ENCODE measurements at places on chromosomes 13 and 19.

- no peak for DNase-seq
These were observed 216.8 kb downstream of the DIAPH3 start for GRCh38 chr13:59946944-59947343.

- DNase-seq = no peak
These were observed 4.9 kb upstream of the OR7A17 start for GRCh38 chr19:14890643-14891379.

GRCh38 chr13:78829821-78830220, 170.9 kb upstream of the OBI1 start:
- DNase-seq = no peak

GRCh38 chr13:42116225-42116624, 67.8 kb downstream of the DGKH start:
- no peak for DNase-seq

DNA sequence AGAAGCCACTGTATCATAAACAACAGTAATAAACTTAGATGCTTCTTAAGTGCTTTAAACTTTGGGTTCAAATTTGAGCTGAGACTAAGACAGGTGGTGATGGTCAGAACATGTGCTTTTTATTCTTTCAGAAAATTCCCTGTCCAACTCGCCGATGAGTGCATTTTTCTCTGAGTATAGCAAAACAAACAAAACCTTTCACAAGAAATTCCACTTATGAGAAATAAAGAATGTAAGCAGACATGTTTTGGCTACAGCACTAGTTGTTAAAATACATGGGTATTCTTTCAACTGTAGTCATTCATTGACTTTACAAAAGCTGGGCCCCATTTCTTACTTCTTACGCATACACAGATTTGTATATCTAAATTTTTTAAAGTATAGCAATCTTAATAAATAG, 125.6 kb downstream of the SPRY2 start:
- no peak for DNase-seq

DNA sequence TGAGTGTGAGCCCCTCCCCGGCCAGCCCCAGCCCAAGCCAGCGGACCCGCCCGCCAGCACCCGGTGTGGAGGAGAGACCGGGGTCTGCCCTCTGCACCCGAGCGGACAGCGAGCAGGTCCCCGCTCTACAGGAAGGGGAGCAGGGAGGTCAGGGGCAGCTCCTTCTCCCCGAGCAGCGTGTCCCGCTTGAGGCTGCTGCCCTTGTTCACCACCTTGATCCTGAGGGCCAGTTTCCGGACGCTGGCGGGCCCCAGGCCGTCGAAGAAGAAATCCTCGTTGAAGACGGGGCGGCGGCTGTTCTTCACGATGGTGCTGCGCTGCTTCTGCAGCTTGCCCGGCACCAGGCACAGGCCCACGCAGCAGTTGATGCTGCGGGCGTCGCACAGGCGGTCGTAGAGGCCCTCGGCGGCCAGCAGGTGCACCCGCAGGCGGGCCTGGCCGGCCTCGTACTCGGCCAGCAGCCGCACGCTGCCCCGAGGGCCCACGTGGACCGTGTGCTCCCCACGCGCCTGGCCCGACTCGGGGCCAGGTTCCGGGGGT, 1.9 kb downstream of the C2CD4C start:
- DNase-seq = no peak

DNA sequence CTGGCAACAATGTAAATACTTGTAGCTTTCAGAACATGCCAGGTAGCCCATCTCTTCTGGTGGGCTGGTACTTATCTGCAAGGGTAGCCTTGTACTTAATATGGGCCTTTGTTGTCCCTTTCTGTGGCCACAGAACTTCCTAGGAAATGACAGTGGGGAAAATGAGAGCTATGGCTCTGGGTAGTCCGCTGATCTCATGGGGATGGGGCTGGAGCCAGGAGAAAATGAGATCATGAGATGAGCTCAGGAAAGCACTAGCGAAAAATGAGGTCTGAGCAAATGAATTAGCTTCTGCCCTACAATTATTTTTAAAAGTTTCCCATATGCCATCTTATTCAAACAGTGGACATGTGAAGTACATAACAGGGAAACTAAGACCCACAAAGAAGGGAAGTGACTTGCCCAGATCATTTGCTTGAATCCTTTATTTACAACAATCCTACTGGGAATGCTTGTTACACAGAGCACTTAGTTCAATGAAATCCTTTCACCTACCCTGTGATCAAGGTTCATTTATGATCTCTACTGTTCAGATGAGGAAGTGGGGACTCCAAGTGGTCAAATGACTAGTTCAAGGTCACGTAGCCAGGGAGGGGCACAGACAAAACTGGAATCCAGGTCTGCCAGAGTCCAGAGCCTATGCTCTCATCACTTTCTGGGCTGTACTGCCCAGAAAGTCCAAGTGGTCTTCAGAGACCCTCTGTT, 87.1 kb downstream of the PTPRS start:
- no peak for DNase-seq

- no peak for DNase-seq
These were observed 98.3 kb upstream of the KLF5 start for GRCh38 chr13:72960541-72960940.

DNA sequence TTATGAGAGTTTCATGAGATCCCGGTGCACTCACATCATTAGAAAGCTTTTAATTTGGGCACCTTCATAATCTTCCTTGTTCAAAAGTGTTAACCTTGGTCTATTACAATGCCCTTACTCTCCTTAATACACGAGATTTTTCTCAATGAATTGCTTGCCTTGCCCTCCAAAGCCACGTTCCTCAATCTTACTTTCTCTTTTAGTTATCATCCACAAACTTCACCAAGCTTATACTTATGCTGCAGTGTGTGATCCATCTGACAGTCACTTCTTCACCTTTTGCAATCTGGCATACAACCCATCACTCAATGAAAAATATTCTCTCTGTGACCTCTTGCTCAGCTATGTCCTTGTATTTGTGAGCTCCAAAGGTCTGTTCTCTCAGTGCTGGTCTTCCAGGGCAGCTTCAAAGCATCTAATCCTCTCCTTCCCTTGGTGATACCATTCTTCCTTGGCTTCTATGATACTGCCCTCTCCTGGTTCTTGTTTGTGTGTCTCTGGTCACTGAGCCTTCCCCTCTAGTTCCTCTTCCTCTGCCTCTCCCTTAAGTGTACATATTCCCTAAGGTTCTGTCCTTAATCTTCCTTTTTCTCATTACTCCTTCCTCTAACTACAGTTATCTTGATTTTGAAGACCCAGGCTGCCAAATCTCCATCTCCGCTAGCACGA, 202.2 kb upstream of the STARD13 start:
- DNase-seq = no peak

DNA sequence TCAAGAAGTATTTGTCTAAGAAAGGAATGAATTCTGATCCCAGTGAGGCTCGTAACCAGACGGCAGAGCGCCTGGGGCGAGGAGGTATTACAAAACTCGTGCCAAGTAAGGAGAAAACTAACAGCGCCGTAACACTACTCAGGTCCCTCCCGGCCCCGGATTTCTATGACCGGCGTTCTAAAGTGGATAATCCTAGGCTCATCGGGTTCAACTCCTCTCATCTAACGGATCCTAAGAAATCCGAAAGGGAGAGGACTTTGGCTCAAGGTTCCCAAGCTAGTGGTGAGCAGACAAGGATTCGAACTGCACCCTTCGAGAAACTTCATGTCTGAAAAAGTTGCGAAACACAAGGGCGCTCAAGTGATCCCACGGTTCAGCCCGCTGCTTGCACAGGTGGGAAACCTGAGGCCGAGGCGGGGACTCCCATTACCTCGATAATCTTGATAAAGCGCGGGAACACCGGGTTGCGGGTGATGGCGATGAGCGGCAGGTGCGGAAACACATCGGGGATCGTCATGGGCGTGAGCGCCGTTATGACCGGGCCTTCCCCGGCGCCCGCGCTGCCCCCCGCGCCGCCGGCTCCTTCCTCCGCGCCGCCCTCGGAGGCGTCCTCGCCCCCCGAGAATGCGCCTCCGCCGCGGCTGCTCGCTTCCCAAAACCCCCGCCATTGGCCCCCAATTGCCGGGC, 529 bp downstream of the LONP1 start:
- DNase-seq = no peak

GRCh38 chr19:8116437-8117293, 32.7 kb downstream of the FBN3 start:
- no peak for DNase-seq

GRCh38 chr13:111359930-111360329, 39.5 kb downstream of the TEX29 start:
- no peak for DNase-seq

DNA sequence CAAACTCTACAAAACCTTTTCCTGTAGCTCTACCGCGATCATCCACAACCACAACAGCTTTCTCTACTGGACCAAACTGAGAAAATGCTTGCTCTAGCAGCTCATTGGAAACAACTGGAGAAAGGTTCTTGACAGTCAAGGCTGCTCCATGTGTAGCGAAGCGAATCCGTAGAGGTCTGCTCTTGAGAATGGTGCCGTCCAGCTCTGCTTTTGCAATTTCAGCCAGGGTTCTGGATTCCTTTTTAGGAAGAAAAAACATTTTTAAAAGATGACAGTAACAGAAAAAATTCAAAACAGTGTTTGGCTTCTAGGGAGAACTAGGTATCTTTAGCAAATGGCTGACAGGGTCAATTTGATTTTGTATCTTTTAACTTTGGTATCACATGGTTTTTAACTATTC, 10.4 kb downstream of the PSPC1 start:
- no peak for DNase-seq

DNA sequence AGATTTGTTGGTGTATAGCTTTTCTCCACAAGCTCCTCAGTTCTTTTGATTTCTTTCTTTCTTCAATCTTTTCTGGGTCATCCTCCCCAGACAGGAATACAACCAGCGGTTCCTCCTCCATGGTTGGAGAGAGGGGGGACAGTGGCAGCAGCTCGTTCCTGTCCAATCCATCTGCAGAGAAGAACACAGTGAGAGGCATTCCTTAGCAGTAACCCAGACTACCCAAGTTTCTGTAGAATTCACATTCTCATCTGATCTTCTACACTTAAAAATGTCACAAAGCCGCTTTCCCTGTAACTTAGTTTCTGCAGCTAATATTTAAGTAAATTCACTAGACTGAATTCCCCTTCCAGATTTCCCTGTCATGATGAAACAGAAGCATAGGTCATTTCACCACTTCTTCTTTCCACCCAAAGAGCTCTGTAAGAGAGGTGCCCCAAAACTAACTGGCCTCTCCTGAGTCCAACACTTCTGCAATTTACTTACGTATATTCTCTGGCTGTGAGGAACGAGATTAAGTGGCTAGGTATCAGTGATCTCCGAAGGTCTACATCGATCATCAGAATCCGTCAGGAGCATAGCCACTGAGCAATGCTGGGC, 171.9 kb downstream of the TBC1D4 start:
- DNase-seq = no peak

DNA sequence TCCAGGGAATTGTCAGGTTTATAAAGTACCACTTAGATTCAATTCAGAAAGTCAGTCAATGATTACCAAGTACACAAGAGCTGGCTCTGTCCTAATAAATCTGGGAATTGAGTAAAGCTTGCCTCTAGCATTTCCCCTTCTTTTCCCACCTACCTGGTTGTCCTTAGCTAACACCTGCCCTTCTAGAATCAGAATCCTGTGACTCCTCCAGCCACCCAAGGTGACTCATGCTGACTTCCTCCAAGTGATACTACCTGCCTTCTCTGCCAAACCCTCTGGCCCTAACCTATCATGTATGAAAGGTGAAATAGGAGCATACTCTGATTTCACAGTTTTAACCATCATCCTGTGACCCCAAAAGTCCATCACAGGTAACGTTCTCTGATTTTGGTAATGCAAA, 151.2 kb downstream of the DIAPH3 start:
- no peak for DNase-seq

- DNase-seq = no peak
These were observed 88.8 kb downstream of the KCTD12 start for GRCh38 chr13:76797361-76797760.

- DNase-seq = no peak
These were observed 15.8 kb downstream of the AKT2 start for GRCh38 chr19:40269216-40269940.

GRCh38 chr19:49854378-49855263, 3.7 kb downstream of the PTOV1 start:
- no peak for DNase-seq

GRCh38 chr19:46390121-46390858, 23.1 kb downstream of the CCDC8 start:
- DNase-seq = no peak

GRCh38 chr19:13961826-13962698, 9.8 kb downstream of the DCAF15 start:
- DNase-seq = no peak

DNA sequence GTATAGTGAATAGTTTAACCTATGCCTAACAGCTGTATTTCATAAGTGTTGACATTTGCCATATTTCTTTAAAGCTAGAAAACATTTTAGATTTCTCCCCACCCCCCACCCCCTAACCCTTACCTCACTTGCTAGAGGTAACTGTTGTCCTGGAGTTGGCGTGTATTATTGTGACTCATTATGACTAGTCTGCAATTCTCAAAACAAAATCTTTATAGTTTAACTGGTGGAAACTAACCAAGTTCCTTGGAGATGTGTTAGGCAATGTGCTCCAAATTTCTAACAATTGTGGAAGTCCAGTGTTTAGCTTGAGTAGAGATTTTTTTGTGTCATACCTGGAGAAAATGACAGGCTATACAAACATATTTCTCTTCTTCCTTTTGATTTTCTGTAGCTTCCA, 38.0 kb downstream of the KCTD4 start:
- DNase-seq = peak; percentile 21

DNA sequence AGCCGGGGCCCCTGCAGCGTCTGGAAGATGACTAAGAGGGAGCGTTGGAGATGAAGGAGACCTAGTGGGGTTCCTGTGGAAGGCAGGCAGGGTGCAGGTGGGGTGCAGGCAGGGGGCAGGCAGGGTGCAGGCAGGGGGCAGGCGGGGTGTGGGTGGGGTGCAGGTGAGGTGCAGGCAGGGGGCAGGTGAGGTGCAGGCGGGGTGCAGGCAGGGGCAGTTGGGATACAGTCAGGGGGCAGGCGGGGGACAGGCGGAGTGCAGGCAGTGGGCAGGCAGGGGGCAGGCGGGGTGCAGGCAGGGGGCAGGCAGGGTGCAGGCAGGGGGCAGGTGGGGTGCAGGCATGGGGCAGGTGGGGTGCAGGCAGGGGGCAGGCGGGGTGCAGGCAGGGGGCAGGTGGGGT, 142.8 kb downstream of the SOX1 start:
- DNase-seq = no peak

DNA sequence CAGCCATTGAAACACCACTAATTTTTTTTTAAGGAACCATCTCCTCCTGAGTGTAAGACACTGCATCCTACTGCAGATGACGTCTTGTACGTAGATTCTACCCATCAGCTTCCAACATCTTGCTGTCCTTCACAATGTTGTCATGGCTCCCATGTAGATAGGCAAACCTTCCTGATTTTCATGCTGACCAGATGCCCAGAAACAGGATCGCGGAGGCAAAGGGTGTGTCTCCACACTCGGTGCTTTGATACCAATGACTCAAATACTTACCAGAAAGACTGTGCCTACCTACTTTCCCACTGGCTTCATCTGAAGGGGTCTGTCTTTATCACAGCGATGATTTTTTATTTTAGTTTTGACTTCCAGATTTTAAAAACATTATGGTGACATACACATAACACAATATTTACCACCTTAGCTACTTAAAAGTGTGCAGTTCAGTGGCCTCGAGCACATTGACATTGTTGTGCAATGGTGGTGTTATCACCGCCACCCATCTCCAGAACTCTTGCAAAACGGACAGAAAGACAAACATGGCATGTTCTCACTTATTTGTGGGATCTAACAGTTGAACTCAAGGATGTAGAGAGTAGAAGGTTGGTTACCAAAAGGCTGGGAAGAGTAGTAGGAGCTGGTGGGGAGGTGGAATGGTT, 94.0 kb upstream of the PEG3 start:
- no peak for DNase-seq
